ENCODE measurements at places on chromosomes 11 and 22.

- no peak for DNase-seq
Observed at GRCh38 chr11:109229682-109230081, 192.3 kb upstream of the C11orf87 start.

DNA sequence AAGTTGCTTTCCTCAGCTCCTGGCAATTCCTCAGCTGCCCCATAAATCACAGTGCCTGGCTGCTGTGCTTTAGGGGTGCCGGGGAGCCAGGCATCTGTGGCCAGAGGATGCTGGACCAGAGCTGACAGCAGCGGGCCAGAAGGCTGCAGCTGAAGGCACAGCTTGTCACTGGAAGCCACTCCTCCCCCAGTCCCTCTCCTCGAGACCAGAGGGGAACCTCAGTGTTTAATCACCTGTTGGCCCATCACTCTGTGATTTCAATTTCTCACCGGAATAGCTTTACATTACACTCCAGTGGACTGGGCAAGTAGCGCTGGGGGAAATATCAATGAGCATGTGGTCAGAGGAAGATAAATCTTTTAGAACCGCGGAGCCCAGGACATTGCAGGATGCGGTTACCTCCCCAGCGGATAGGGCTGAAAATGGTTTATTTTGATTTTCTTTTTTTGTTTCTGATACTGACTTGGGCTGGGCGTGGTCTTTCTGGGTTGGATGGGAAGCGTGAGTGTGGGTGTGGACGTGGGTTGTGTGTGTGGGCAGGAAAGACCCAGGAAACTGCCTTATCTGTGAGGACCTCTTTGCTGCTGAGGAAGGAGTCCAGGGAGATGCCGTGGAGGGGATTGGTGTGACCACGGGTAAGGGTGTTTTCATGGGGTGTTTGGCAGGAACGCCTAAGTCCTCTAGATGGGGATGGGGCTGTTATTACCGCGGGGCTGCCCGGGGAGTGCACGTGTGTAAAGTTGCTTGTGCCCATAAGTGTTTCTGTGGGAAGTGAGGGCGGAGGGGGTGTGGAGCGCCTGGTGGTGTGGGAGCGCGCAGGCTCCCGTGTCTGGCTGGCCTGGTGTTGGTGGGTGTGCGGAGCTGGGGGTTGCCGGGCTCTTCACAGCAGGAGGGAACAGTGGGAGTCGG lies 4.0 kb downstream of the DAGLA start:
- no peak for DNase-seq

DNA sequence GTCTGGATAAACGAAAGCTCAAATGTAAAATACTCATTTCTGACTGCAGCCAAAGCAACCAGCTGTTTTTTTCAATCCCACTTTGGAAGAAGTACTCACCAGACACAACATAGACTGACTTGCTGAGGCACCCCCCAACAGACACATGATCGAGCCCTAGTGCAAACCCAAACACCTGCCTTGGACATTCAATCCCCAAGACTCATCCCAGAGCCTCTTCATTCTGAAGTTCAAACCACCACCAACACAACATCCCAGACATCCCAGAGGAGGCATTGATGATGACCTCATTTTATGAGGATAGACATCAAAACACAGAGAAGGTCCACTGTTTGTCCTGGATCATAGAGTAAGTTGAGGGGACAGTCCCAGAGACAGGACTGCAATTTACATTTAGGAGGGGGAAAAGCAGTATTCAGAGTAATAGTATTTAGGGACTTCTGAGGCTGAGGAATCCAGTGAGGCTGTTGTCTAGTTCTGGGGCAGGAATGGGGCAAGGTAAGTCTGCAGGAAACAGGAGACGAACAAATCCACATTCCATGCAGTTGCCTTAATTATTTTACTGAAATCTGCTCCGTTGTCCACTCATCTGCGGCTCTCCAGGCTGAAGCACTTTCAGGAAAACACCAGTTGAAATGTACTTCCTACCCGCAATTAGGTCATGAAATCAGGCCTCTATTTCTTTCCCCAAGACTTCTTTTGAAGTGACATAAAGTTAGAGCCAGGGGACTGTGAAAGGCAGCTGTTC lies 54.8 kb downstream of the CLPB start:
- no peak for DNase-seq

DNA sequence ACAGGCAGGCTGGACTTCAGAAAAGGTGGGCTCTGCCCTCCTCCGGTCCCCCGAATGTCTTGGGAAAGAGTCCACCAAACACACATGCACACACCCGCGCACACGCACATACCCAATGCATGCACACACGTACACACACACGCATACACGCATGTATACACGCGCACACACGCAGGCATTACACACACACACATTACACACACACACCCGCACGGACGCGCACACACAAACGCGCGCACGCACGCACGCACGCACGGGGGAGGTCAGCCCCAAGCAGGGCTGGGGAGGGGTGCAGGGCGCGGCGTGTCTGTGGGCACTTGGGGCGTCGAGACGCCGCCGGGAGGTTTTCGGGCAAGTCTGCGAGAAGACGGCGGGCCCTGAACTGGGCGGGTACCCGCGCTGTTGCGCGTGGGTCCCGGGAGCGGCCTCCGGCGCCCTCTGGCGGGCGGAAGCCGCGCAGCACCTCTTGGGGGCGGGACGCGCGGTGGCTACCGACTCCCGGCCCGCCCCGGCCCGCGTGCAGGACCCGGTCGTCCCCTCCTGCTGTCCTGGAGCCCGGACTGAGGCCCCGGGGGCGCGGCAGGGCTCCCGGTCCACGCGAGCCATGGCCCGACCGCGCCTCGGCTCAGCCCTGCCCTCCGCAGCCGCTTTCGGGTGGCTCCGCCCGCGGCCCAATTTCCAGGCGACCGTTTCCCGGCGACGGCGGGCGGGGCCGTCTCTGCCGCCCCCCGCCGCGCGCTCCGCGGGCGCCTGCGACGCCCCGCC lies 3.6 kb downstream of the SEPTIN5 start:
- DNase-seq = no peak

DNA sequence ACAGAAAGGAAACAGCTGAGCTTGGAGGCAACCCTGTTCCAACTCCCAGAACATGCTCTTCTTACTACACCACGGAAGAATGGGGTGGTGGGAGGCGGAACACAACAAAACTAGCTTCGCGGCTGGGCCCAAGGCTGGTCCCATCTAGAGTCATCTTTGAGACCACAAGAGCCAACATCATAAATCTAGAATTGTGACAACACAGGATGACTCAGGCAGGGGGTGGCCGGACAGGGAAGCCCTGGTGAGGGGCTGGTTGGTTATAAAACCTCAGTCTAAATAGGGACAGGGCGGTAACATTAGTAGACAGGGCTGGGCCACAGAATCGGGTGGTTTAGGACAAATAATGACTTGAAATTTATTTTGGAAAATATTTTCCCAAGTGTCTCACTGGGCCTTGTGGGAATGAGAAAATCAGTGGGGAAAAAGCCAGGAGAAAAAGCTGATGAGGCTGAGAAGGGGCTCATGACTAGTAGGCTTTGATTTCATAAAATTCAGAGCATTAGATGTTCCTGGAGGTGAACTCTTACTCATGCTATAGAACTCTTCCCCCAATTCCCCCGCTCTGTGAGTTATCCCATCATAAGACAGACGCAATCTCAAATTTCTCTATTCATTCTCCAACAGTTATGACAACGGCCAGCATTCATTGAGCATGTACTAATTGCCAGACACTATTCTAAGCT lies 151.8 kb upstream of the TIMP3 start:
- no peak for DNase-seq

GRCh38 chr22:22123118-22123959 lies 121.2 kb upstream of the VPREB1 start:
- DNase-seq = no peak

DNA sequence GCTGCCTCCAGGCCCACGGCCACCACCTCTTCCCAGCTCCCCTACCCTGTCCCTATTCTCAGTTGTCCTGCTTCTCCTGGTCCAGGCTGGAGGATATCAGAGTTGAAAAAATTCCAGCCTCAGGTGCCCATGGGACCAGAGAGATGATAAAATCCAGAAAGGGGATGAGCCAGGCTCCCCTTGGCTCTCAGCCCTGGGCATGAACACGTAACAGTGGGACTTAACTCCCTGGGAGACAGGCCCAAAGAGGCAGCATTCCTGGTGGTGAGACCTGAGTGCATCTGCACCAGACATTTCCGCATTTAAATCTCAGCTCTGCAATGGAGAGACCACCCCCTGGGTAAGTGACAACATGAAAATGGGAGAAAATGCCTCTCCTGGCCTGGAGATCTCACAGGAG lies 10.4 kb upstream of the SLC39A13 start:
- DNase-seq = no peak

- DNase-seq = no peak
Observed at GRCh38 chr22:19040888-19041703, 81.1 kb downstream of the DGCR2 start.
